ENCODE measurements at places on chromosomes 11 and 22.
A peak's percentile ranks its signal among the peaks of the same experiment; 100 is the strongest.

DNA sequence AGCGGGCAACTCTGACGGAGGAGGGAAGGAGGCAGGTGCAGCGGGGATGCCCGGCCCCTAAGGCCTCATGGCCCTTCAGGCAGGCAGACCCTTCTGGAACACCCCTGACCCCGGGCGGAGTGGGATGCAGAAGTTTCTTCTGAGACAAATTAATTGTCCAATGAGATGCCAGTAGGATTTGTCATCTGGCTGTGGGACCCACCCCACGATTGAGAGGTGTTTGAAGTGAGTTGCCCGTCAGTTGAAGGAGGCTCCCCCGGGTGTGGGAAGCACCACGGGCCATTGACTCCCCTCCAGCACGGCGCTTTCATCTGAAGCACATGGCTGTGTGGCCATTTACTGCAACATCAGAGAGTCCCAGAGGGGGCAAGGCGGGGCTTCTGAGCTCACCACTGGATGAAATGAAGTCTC, 527.8 kb downstream of the BRD1 start:
- no peak for DNase-seq

- no peak for DNase-seq
Observed at GRCh38 chr11:120144501-120144900, 6.6 kb upstream of the TRIM29 start.

GRCh38 chr22:31896472-31896871, 47.9 kb upstream of the YWHAH start:
- no peak for DNase-seq

DNA sequence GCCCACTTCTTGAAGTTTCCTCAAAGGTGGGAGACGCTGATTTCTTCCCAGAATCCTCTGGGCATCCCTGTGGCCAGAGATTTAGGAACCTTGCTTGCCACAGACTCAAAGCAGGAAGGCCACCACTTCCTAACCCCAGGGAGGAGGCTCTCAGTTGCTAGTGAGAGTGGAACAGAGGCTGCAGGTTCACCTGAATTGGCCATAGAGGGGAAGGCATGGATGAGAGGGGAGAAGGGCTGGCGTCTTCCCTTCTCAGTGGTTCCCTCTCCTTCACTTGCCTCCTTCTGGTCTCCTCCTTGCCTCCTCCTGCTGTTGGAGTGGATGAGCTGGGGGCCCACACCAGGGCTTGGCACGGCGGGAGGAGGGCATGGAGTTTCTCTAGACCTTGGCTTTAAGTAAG, 185.7 kb downstream of the ADAMTS15 start:
- DNase-seq, result no peak

GRCh38 chr22:37639070-37639760, at the start of gene SH3BP1:
Gene SH3BP1, plus strand, starts transcription at chr22:37639669. Its CDS starts 119 bp downstream, at chr22:37639788.
- no peak for DNase-seq

DNA sequence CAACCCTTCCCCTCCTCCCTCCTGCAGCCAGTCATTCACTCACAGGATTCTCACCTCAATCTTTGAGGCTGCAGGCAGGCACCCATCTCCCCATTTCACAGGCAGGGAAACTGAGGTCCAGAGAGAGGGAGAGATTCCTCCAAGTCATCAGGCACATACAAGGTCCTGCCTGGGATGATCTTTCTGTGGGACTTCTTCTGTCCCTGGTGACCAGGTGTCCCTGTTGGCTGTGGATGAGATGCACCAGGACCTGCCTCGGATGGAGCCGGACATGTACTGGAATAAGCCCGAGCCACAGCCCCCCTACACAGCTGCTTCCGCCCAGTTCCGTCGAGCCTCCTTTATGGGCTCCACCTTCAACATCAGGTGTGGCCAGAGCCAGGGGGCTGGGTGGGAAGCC, 7.8 kb downstream of the FTH1 start:
- no peak for DNase-seq

DNA sequence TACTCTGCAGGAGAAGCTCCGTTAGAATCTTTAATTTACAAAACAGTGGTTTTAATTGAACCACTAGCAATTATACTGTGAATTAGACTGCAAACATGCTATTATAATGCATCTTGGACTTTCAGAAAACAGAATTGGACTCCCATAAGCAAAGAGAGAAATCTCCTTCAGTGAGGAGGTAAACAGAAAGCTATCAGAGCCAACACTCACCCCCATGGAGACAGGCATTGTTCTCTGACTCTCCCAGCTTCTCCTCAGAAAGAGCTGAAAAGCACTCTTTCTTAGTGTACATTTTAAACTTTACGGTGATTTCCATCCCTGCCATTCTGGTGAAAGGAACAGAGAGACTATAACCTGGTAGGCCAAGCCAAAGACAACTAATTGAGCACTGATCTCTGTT, 176.9 kb downstream of the GRIA4 start:
- DNase-seq, result no peak

DNA sequence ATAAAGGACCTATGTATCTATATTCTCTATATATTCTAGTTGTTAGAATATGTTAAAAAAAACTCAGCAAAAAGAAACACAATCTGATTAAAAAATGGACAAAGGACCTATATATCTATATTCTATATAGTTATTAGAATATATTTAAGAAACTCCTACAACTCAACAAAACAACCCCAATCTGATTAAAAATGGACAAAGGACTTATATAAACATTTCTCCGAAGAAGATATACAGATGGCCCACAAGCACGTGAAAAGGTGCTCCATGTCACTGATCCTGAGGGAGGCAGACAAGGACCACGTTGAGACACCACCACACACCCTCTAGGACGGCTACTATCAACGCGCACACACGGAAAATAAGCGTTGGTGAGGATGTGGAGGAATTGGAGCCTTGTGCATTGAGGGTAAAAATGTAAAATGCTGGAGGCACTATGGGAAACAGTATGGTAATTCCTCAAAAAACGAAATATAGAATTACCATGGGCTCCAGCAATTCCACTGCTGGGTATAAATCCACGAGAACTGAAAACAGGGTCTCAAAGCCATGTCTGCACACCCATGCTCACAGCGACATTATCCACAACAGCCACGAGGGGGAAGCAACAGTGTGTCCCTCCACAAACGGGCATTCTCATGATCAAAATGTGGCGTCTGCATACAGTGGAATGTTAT, 22.7 kb downstream of the YPEL1 start:
- peak; percentile 70 for DNase-seq

- no peak for DNase-seq
Observed at GRCh38 chr11:46827995-46828394, 18.1 kb downstream of the CKAP5 start.
